RPMI7951 (cell line): ENCODE measurements at places on chromosomes 11 and 22. TPM values are rescaled to one million over a fixed set of nuclear protein-coding genes. Genes with fewer than 3 reads are reported as not detected.

KRTAP5-1 gene
- not detected in 2 replicates for total RNA-seq

DNA sequence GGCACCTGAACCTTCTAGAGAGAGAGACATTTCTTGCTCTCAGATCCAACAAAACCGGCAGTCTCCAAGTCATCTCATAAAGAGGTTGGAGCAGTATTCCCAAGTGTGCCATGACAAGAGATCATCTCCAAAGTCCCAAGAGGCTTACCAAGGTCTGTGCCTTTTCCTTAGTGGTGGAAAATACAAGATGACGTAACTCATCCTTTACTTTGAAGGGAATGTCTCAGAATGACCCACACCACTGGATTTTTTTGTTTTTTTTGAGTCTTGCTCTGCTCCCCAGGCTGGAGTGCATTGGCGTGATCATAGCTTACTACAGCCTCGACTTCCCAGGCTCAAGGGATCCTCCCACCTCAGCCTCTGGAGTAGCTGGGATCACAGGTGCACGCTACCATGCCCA lies 71.0 kb upstream of the SLC22A12 start:
- DNase-seq = no peak

DNA sequence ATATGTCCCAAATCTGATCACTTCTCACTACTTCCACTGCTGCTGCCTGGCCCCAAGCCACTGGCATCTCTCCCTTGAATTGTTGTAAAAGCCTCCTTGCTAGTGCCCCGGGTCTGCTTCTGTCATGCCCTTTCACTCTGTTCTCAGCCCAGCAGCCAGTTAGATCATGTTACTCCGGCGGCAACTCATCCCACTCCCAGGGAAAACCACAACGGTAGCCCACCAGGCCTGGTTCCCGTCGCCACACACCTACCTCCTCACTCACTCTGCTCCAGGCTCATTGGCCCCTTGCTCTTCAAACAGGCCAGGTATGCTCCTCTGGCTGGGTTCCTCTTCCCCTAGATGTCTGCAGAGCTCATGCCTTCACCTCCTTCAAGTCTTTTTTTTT lies 3.8 kb upstream of the MARK2 start:
- DNase-seq = no peak

BIK gene
- total RNA-seq = 0.20 TPM in 1 of 2 replicates, not detected in the other

DNA sequence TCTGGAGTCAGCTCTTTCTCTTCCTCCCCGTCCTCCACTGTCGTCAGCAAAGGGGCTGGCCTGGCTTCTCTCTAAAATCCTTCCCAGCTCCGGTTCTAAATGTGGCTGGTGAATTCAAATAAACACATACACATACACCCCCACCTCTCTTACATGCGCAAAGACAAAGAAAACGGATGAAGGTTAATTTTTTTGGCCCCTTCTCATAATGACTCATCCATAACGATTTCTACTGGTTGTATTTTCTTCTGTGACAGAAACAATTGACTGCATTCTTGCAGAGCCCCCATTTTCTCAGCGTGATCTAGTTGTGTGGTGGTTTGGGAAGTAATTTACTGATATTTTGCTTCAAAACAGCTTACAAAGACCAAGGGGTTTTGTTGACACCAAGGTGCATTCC lies 130.0 kb upstream of the NTM start:
- DNase-seq = no peak

DNA sequence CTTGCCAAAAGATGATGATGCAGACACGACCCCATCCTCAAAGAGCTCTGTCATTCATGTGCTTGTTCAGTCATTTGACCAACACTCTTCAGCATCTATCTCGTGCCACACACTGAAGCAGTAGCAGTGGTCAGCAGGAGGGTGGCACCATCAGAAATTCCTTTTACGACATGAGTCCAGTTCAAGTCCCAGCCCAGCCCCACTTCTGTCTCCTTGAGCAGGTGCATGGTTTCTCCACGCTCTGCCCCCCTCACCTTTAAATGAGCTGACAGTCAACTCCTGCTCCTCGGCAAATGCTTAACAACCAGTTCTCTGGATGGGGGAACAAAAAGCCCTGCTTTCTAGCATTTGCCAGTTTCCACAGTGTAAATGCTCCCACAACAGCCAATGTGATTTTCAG lies 60.9 kb downstream of the SYN3 start:
- DNase-seq = no peak

DNA sequence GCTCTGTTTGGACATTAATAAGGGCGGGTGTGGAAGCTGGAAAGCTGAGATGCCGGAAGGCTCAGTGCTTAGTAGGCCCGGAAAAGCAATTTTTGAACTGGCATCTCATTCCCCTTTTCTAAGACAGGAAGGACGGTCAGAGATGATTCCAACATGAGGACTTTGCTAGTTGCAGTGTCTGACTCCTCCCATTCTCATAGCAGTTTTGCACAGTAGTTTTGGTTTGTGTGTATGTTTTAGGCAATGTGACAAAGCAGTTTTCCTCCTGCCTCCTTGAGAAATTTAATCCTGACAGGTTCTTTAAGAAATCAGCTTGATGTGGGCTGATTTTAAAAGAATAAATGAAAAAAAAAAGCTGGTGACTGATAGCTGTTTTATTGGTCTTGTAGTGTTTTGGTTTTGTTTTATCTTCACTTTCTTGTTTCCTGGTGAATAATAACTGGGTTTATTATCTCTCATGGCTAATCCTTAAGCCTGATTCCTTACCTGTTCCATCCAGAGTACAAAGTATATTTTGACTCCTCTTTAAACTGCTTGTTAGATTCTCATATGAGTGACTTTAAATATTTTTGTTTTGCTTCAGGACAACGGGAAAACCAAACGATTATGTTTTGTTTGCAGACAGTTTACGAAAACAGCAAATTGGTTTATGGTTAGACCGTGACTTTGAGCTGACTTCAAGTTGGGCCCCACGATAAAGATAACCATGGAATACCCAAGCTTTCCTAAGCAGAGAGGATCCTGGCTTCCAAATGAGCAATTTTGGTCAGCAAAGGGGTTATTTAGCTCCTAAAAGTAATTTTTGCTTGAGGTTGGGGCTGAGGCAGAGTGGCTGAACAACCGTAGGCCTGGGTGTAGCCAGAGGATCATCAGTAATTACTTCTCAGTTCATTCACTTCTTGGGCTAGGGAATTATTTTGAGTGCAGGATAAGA lies 3.4 kb downstream of the PTPRJ start:
- peak; percentile 76 for DNase-seq

- no peak for DNase-seq
These were observed 72.9 kb downstream of the PISD start for GRCh38 chr22:31588970-31589675.

ANO9 gene
- total RNA-seq = not detected in 2 replicates

IRAG1 gene
- 15.4 and 23.8 TPM in 2 replicates for total RNA-seq

TMEM191B gene
- not detected in 2 replicates for total RNA-seq

- DNase-seq = no peak
These were observed 12.9 kb downstream of the ADORA2A start for GRCh38 chr22:24440270-24440717.

PNPLA5 gene
- not detected in 2 replicates for total RNA-seq

DNA sequence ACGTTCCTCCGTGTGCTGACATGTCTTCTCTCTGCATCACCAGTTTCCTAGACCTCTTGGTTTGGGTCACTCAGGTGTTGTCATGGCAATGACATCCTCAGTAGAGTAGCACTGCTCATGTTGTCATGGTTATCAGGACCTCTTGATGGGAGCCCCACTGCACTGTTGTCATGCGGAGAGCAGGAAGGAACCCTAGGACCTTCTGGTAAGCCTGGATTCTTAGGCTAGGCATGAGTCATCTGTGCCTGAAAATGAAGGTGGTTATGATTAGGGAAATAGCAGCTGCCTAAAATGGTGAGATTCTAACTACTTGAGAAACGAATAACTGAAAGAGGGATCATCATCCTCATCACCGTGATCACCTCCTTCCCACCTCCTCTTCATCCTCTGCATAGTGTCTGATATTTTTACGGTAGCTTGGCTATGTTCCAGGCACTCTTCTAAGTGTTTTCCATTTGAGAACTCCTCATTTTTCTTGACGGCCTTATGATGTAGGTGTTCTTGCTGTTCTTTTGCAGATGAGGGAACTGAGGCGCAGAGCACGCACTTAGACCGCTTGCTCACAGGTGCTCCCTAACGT lies 858.4 kb downstream of the NTM start:
- peak; percentile 74 for DNase-seq

CRYBB2 gene
- total RNA-seq = not detected in 2 replicates

DNA sequence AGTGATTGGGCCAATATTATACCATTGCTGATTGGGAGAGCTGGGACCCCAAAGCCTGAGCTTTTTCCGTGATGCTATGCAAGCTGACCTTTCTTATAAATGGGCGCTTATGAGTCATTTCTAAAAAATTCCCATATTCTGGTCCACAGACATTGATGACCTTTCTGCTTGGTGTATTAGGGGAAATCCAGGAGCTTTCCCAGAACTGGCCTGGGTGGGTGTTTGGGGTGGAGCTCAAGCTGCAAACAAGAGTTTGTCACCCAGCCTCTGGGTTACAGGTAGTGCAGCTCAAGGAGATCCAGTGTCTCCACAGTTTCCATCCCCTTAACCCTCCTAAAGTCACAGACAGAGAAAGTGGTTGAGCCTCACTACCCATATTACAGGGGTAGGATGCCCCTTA lies 67.7 kb downstream of the CCDC81 start:
- peak; percentile 62 for DNase-seq

DNA sequence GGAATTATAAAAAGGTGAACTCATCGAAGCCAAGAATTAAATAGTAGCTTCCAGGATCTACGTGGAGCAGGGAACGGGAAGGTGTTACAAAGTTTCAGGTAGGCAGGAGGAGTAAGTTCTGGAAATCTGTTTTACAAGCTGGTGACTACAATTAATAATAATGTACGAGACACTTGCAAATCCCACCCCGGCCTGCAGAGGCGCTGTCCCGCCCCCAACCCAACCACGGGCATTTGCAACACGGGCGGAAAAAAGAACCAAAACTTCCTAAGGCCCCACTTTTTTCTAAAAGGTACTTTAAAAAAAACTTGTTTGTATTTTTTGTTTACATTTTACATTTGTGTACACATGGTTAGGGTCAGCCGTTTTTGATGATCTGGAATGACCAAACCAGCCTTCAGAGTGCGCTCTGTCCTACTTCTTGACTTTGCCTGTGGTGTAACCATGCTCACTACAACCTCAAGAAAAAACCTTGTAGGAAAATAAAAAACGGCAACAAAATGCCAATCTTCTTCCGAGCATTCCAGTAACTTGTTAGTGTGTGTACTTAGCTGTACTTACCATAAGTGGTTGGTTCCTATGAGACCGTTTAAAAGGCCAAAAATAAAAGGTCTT lies 449.6 kb upstream of the B3GAT1 start:
- no peak for DNase-seq

- DNase-seq = no peak
These were observed 559 bp downstream of the MRTFA start for GRCh38 chr22:40635940-40636379.

DNA sequence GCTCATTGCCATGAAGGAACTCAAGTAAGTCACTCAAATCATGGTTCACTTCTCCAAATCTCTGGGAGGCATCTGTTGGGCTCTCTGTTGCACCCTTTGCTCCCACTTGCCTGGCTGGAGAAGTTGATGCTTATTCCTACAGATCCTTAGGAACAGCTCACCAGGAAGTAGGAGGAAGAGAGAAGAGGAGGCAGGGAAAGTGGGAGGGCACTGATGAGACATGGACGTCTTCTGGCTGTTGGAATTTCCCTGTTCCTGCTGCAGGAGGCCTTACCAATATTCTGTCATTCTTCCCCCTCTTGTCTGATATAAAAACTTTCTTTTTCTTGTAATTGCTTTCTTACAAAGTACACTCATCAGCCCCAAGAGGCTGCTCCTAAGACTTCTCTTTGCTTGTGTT lies 13.6 kb downstream of the POLR2F start:
- no peak for DNase-seq

APOL3 gene
- total RNA-seq = 11.1 and 14.1 TPM in 2 replicates

DNA sequence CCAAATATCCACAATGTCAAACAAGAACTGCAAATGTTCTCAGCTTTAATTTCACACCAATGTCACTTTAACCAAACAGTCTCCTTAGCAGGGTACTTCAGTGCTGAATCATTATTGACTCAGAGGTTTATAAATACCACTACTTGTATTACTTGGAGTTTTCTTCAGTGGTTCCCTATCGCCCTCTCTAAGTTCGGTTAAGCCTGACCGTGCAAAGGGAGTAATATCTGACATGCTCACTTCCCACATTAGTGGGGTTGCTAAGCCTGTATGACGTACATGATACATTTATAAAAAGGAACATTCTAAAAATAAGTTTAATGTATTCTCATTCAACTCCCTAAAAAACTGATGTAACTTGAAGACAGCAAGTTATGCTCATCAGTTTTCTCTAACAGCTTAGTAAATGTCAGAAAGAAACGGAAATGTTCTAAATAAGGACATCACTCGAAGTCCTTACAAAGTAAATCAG lies 93.1 kb upstream of the ZC3H12C start:
- DNase-seq = peak; percentile 89

GRCh38 chr11:130434521-130435223 lies 6.3 kb upstream of the ADAMTS8 start:
- peak; percentile 75 for DNase-seq

- DNase-seq = no peak
These were observed 35.1 kb upstream of the SMTN start for GRCh38 chr22:31045900-31046538.

GRCh38 chr22:31155422-31155821 lies 4.6 kb upstream of the RNF185 start:
- DNase-seq = no peak

GRCh38 chr22:31323578-31324550 lies 22.3 kb downstream of the PATZ1 start:
- no peak for DNase-seq

DNA sequence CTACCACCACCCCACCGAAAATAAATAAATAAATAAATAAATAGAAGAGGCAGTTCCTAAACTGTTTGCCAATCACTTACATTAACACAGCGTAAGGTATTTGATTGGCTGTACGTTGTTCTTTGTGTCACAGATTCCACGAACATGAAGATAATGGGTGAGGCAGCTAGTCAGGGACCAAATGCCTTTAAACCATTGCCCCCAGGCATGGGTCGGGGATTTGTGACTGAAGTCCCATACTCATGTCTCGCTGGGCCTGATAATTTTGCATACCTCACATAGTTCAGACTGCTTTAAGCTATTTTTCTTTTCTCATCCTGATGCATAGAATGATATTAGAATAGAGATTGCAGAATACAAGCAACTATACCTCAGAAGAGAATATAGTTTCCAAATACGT lies 3.6 kb upstream of the CBL start:
- no peak for DNase-seq

- DNase-seq = no peak
These were observed 399.5 kb downstream of the NELL1 start for GRCh38 chr11:21068886-21069285.

CFAP300 gene
- 1.6 and 3.2 TPM in 2 replicates for total RNA-seq

DNA sequence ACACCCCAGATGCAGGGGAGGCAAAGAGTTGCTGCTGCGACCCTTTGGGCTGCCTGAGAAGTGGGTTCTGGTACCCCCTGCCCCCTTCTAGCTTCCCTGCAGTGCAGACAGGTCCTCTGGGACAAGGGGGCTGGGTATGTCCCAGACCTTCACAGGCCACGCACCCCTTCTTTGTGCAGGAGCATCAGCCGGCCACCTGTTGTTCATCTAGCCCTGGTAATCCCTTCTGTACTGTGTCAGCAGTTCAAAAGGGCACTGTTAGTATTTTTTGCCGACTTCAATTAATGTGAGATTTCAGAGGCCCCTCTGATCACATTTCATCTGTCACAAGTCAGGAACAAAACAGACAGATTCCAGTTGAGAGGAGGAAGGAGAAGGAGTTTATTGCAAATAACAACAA lies 49.9 kb downstream of the ALX4 start:
- DNase-seq = no peak

DDTL gene
- total RNA-seq = 1.9 and 2.3 TPM in 2 replicates

GRCh38 chr11:83158357-83158786 lies 1.4 kb downstream of the PCF11 start:
- peak; percentile 20 for DNase-seq
